HT-29 (cell line): ENCODE measurements at places on chromosomes 2 and 18. TPM values are rescaled to one million over a fixed set of nuclear protein-coding genes. Genes with fewer than 3 reads are reported as not detected.

GRCh38 chr2:171320208-171320621, 113.6 kb downstream of the METTL8 start:
- DNase-seq = no peak

DNA sequence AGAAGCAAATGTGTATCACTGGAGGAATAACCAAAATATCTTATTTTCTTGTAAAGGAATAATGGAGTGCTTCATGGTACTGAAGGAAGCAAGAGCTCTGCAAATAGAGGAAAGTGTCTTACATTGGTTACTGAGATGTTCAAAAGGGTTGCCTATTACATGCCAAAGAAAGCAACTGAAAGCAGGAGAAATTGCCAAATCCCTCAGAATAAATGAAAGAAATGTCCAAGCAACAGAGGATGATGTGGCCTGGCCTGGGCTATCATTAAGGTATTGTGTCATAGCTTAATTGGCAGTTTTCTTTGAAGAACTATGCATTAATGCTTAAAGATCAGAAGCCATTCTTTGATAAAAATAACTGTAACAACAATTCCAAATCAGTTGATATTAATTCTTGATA, 173.7 kb downstream of the RAB3GAP1 start:
- no peak for DNase-seq

Gene IL1R1
- 0.31 and 0.61 TPM in 2 replicates for total RNA-seq

Gene BOLL
- total RNA-seq = not detected in 2 replicates

GRCh38 chr2:75466708-75467311, 93.9 kb downstream of the EVA1A start:
- peak; percentile 38 for DNase-seq

Gene WNT6
- total RNA-seq = not detected in 2 replicates

Gene ZNF514
- total RNA-seq = 5.4 and 5.6 TPM in 2 replicates

Gene TXNDC2
- total RNA-seq = not detected in 2 replicates

Gene SOWAHC
- 51.6 and 56.5 TPM in 2 replicates for total RNA-seq

Gene GPBAR1
- total RNA-seq = 0.05 and 0.56 TPM in 2 replicates

Gene ATAD2B
- total RNA-seq = 6.6 and 10.2 TPM in 2 replicates

GRCh38 chr2:55672630-55673029, 21.0 kb downstream of the PNPT1 start:
- DNase-seq = no peak

Gene SMYD1
- not detected in 2 replicates for total RNA-seq

DNA sequence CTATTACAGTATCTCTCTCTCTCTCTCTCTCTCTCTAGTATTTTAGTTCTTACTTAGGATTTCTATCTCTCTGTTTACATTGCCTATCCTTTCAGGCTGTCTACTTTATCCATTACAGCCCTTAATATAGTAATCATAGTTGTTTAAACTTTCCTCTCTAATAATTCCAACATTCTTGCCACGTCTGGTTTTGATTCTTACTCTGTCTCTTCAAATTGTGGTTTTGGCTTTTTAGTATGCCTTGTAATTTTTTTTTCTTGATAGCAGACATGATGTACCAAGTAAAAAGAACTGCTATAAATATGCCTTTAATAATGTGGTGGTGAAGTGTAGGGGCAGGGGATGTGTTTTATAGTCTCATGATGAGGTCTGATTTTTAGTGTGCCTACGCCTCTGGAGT, 1809.5 kb upstream of the CELF4 start:
- DNase-seq = no peak
